ENCODE measurements at places on chromosomes 4 and X.

GRCh38 chr4:122012735-122013134 is 60.9 kb upstream of the TRPC3 start:
- no peak for DNase-seq

DNA sequence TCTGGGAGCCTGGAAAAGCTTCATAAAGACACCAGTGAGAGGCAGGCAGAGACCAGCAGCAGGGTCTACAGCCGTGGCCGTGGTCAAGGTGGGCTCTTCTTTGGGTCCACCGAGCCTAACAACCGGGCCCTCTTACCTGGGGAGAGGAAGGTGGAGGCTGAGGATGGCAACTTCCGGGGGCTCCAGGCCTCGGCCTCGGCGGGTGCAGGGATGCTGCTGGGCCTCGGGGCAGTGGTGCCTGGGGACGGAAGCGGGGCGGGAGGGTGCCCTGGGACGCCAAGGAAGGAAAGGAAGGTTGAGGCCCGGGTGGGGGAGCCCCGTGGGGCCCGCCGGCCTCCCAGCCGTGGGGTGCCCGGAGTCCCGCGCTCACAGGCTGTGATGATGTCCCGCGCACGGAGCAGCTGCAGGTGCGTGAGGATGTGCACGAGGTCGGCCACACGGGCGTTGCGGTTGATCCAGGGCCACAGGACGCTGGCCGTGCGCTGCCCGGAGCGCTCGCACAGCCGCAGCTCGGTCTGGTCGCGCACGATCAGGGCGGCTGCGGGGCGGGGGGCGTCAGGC is 561 bp downstream of the IRAK1 start:
- no peak for DNase-seq

DNA sequence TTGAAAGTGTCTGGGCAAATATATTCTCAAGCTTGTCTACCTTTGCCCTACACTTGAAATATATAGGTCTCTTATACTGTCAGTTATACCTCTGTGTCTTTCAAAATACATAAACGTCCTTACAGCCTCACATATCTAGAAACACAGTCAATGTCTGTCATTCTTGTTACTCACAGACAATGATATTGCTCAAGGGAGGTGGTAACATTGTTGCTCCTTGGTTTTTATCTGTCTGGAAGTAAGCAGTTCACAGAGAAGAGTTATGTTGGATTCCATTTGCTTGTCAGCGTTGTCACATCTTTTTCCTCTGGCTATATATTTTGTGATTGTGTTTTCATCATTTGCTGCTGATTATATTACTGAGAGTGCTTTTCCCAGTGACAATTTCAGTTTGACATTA is 1528.9 kb downstream of the PCDH7 start:
- no peak for DNase-seq

- DNase-seq: no peak
Measured at GRCh38 chr4:95638920-95639501, 90.2 kb upstream of the UNC5C start.

GRCh38 chr4:31094474-31094873 is 374.3 kb downstream of the PCDH7 start:
- no peak for DNase-seq

DNA sequence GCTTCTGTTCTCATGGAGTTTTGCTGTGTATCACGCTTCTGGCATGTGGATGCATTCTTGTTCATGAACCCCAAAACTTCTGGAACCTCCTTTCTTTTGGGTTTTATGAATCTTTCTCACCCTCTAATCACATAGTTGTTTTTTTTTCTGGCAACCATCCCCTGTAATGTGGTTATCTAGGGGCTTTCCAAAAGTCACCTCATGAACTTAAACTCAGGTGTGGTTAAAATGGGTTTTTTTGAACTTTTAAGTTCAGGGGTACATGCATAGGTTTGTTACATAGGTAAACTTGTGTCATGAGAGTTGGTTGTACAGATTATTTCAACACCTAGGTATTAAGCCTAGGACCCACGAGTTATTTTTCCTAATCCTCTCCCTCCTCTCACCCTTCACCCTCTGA is 1099.4 kb upstream of the SLIT2 start:
- DNase-seq: no peak

DNA sequence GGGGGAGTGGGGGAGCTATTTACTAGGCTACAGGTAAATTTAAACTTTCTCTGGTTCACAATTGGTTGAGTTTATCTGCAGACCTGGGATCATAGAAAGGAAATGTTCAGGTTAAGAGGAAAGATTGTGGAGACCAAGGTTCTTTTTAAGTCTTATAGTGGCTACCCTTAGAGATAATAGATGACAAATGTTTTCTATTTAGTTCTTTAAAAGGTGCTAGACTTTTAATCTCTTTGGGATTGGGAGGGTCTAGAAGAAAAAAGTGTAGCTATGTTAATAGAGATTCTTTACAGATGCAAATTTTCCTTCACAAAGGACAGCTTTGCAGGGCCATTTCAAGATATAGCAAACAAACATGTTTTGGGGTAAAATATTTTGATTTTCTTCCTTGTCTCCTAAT is 76.0 kb downstream of the TEX13C start:
- DNase-seq: no peak

GRCh38 chr4:127484117-127484516 is 148.6 kb upstream of the INTU start:
- no peak for DNase-seq

DNA sequence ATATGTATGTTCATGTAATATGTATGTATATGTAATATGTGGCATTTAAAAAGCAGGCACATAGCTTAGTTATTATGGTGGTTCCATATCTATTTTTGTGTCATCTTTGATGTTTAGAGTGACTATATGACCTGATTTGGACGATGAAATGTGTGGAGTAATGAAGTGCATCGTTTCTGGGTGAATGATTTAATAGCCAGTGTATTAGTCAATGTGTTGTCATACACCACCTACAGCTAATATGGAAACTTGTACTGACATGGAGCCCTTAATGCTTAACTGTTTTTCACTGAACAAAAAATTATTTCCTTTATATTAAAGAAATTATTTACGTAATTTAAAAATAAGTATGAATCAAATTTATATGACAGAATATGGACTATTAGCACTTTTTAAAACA is 292.3 kb upstream of the FSTL5 start:
- no peak for DNase-seq

GRCh38 chr4:106602711-106603110 is 234.1 kb upstream of the GIMD1 start:
- DNase-seq: no peak

GRCh38 chr4:148159793-148160192 is 282.4 kb downstream of the NR3C2 start:
- DNase-seq: no peak

DNA sequence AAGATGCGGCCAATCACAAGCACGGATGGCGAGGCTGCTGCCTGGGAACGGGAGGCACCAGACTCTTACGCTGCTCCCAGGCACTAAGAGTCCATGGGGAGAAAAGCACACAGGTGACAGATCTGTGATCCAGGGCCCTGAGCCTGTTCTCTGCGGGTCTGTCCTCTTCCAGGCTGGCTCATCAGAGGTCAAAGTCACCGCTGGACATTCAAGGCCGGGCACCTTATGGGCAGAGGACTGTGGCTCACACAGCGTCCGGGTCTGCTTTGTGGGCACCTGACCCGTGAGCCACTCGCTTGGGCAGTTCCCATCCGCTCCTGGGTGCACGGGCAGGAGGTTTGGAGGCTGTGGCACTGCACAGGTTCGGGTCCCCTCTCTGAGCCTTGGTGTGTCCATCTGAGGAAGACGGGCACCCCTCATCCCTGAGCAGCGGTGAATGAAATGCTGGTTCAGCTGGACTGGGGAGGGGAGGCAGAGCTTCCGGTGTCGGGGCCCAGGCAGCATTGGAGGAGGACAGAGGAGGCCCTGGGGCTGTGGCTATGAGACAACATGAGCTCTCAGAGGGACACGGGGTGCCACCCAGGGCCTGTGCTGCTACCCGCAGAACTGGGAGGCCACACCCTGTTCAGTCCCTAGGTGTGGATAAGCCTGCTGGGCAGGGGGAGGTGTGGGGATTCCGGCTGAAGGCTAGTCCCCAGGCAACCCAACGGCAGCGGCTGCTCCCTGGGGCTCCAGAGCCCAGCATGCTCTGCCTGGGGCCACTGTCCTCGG is 61.2 kb upstream of the AFAP1 start:
- DNase-seq: no peak

DNA sequence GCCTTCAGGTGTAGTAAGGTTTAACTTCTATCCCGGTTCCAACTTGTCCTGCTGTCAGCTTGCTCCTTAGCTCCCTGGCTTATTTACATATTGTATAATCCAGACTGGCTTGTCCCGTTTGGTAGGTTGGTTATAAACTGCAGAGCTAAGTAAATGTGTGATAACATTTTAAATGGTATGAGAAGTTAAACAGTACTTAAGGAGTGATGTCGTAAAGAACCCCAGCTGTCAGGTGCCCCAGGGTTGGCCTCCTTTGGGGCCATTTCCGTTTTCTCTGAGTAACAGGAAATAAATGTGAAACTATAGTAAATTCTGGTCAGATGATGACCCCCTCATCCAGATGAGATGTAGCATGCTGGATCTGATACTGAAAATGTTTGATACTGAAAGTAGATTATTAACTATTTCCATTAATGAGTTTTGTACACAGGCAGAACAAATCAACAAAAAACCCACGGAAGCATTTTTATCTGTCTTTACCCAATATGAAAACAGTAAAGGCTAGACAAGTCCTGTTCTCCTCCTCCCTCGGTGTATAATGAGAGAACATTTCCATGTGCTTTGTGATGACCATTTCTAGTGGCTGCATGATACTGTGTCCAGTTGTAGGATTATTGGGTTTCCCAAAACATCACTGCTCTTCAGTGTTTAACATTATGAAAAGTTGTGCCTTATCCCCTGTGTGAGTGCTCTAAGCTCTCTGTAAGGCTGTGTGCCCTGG is 22.4 kb downstream of the GAB1 start:
- DNase-seq: no peak

GRCh38 chr4:149719806-149720205 is 95.8 kb downstream of the IQCM start:
- DNase-seq: no peak

- no peak for DNase-seq
Measured at GRCh38 chrX:103524747-103525146, 5.5 kb upstream of the RAB40A start.

DNA sequence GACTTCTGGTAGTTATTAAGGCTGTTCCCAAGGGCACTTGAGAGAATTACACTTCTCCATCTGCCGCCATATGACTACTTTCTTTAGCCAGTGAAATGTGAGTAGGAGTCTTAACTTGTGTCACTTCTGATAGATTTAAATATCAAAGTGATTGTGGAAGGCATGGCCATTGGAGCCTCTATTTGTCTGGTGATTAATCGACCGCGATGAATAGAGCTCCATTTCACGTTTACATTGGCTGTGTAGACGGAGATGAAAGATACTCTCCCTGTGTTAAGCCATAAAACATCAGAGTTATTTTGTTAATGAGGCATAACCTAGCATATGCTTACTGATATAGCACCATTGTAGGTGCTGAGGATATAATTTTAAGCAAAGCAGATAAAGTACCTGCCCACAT is 852.4 kb downstream of the CCSER1 start:
- no peak for DNase-seq

GRCh38 chr4:25439918-25440477 is 62.9 kb downstream of the ANAPC4 start:
- peak; percentile 64 for DNase-seq

- no peak for DNase-seq
Measured at GRCh38 chrX:72330131-72330530, 24.4 kb upstream of the CITED1 start.

All from head of caudate nucleus (tissue), 42 donors.